ENCODE measurements at places on chromosomes 7 and 10.
A peak's percentile ranks its signal among the peaks of the same experiment; 100 is the strongest.

DNA sequence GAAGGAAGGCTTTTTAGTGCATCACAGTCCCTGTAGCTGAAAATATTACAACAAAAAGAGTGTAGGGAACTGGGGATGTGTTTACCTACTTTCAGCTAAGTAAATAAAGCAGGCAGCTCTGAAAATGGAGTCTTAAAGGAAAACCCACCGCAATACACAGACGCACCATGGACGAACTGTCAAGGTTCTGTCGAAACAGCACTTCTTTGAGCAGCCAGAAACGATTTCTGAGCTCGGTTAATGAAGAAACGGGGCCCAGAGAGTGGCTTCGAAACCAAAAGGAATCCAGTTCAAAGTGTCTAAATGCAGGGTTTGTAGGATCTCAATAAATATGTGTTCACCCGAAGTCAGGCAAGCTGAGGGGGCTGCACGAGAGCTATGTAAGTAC, 275.4 kb upstream of the NEBL start:
- DNase-seq, result no peak

- peak; percentile 16 for DNase-seq
Observed at GRCh38 chr10:98309366-98310355, 41.7 kb upstream of the LOXL4 start.

GRCh38 chr7:92260248-92260781, 14.5 kb downstream of the ANKIB1 start:
- no peak for DNase-seq

DNA sequence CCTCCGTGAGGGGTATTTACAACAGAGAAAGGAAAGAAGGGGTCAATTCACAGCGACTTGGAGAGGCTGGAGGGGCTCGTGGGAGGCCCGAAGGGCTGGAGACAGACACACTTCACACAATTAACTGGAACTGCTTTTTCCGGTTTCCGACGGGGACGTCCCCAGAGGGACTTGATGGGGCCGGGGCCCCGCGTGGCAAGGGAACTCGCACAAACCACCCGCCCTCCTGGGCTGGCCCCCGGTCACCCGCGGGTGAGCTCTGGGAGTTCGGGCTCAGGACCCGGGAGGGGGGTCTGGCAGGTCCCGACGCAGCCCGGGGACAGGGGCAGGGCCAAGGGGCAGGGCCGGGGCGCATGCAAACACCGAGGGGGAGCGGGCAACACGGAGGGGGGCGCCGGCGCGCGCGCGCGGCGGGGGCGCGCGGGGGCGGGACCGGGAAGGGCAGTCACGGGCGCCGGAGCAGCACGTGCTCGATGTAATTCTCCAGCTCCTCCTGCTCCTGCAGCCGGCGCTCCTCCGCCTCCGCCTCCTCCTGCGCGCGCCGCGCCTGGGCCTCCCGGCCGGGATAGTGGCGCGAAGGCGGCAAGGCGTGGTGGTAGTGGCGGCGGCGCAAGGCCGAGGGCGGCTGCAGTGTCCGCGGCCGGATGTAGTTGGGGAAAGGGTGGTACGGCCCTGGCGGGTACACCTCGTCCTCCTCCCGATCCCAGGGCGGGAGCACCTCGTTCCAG, 2.7 kb downstream of the VGF start:
- DNase-seq, result peak; percentile 44

GRCh38 chr10:17144757-17145156, 15.1 kb upstream of the CUBN start:
- DNase-seq, result peak; percentile 58

DNA sequence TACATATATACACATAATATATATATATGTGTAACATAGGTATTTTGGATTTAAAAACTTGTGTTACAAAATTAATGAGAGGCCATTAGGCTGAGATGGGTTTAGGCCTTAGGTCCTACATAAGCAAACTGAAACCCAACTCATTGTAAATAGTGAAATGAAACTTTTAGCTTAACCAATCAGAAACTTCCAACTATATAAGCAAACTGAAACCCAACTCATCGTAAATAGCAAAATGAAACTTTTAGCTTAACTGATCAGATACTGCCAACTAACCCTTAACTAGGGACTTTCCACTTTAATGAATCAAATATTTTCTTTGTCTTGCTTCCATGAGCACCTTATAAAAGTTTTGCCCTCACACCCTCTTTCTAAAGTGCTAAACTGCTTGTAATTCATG, 17.3 kb upstream of the SAMD9L start:
- no peak for DNase-seq

DNA sequence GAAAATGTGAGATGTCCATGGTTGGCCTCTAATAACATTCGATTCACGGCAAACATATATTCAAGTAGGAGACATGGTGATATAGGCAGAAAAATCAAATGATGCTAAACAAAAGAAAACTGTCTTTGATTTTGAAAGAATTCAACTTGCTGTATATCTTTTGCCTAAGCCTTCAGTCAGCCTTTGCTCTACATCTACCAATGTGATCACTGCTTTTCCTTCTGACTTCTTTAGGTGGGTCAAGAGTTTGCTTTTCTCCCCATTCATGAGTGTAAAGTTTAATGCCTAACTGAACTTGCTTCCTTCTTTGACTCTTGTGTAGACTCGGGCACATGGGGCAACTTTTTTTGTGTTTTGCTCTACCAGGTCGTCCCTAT, 417 bp upstream of the HIF1AN start:
- no peak for DNase-seq

GRCh38 chr7:153320005-153320404, 560.5 kb downstream of the ACTR3B start:
- no peak for DNase-seq

GRCh38 chr7:47314728-47315607, 266.9 kb downstream of the TNS3 start:
- DNase-seq, result no peak
